ENCODE measurements at places on chromosomes 5 and 9.

DNA sequence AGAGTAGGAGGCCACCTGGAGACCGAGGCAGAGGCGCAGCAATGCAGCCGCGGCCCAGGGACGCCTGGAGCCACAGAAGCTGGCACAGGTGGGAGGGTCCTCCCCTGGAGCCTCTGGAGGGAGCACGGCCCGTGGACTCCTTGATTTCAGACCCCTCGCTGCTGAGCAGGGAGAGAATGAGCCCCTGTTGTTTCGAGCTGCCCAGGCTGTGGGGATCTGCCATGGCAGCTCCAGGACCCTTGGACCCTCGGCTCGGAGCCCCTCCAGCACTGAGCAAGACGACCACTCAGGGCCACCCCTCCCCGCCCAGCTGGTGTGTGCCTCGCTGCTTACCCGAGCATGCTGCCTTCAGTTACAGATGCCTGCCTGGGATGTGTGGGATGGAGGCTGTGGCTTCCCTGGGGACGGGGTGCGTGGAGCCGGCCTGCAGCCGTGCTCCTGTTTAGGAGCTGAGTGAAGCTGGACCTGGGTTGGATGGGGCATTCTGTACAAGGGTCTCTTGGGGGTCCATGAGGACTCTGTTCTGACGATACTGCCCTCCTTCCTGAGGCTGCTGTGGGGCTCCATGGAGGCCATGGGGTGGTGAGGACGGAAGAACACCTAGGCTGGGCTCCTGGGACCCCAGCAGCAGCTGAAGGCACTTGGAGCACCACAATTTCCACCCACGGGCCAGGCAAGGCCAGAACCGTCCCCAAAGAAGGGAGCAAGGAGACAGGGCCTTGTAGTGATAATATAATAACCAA lies 115.1 kb upstream of the LPCAT1 start:
- DNase-seq, result no peak

GRCh38 chr9:126456441-126457174 lies 130.0 kb downstream of the MVB12B start:
- DNase-seq, result peak; percentile 71

DNA sequence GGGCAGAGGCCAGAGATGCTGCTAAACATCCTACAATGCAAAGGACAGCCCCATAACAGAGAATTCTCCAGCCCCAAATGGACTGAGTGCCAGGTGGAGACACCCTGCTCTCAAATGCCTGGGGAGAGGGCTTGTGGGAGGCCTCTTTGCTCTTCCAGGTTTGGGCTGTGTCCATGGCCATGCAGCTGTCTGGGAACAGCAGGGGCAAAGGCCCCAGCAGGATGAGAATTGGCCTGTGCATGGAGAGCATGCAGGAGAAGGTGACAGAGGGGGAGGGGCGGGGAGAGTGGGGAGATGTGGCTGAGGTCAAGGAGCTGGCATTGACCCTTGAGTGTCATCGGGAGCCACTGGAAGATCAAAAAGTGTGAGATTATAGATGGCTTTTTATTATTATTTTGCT lies 111.5 kb upstream of the ERCC6L2 start:
- DNase-seq, result no peak

- no peak for DNase-seq
These were observed 610.5 kb upstream of the ITGA1 start for GRCh38 chr5:52177193-52177592.

GRCh38 chr9:82923092-82923911 lies 139.6 kb downstream of the RASEF start:
- DNase-seq, result no peak

GRCh38 chr9:82781921-82782392 lies 281.0 kb downstream of the RASEF start:
- no peak for DNase-seq

- DNase-seq, result peak; percentile 7
These were observed 513.0 kb downstream of the MTRR start for GRCh38 chr5:8381972-8382371.

DNA sequence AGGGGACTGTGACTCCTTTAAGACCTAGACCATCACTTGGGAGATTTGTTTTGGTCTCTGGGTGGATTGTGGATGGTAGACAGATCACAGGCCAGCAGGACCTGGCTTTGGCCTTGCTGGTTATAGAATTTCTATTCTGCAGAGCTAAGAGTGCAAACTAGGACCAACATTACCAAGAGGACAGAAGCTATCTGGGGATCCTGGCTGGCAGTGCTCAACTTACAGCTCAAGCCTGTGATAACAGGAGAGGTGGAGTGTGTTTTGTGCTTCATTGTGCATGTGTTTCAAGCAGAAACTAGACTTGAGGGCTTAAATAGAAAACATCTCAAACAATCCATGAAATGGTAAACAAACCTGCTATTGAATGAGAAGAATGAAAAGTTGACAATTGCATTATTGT lies 106.7 kb downstream of the ZNF462 start:
- no peak for DNase-seq

DNA sequence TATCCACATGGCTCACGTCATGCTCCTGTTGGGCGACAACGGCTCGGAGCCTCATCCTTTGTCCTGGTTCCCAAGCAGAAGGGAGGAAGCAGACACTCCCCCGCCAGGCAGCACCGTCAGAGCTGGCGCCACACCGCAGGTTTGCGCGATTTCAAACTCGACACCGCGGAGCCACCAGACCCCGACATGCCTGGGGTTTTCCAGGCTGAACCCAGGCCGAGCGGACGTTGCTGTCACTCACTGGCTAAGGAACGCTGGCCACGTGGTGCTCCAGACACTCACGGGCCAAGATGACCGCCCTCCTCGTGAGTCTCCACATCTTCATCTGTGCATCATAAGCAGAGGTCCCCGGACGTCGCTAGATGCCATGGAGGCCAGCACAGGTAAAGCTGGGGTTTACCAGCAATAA lies 9.0 kb downstream of the TERT start:
- no peak for DNase-seq

GRCh38 chr9:124182741-124183140 lies 75.0 kb upstream of the NEK6 start:
- no peak for DNase-seq

GRCh38 chr5:180620014-180620413 lies 28.7 kb upstream of the SCGB3A1 start:
- DNase-seq, result no peak

GRCh38 chr9:121196389-121196788 lies 5.3 kb downstream of the RAB14 start:
- DNase-seq, result no peak

DNA sequence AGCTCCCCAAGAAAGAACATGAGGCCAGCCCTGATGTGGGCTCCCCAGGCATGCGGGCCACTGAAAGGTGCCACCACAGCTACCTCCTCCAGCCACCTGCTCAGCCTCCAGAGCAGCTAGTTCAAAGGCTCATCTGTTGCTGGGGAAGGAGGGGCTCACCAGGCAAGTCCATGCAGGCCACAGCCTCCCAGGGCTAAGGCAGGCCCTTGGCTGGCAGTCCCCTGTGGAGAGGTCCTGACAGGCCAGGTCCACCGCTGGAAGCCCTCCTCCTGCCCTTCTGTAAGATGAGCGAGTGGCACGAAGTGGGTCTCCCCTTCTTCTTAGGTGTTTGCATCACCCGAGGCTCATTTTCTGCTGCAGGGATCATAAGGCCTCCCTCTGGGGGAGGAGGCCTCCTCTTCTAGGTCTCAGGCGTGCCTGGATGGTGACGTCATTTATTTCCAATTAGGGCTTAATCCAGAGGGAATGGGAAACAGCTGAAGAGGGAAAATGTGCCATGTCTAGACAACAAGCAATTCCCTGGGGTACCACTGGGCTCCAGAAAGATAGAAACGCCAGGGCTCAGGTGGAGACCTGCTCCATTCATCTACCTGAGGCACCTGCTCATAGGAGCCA lies 91.6 kb downstream of the CFAP90 start:
- DNase-seq, result peak; percentile 28

- DNase-seq, result no peak
These were observed 148.7 kb downstream of the ACTL7B start for GRCh38 chr9:108707120-108707519.
